Brain pericyte (primary cell): ENCODE measurements at places on chromosomes 6 and 20.

GRCh38 chr6:121764493-121764892, 329.0 kb downstream of the GJA1 start:
- DNase-seq = no peak

DNA sequence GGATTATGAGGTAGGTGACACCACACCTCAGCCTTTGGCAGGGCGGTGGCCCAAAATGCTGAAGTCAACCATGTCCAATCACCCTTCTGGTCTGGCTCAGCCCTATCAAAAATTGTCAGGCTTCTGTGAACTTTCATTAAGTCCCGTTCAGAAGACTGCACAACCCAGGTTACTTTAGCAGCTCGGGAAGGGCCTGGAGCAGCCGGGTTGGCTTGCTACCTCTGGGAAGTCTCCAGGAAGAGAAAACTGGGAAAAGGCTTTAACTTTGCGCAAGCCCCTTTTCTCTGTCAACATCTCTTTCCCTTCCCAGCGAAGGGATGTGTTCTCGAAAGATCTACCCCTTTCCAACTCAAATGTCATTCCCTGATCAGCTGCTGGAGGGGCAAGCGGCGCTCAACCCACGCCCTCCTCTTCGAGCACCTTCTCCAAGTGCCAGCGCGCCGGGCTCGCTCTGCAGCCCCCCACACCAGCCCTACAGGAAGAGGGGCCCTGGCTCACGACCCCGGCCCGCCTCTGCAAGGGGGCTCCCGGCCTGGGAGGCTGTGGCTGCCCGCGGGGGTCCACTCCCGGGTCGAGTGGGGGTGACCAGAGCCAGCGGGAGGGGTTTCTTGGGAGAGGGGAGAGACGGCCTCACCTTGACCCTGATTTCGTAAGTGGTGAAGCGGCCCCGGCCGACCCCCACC, 573 bp downstream of the SNX3 start:
- peak; percentile 18 for DNase-seq

GRCh38 chr20:6560978-6561377, 206.5 kb upstream of the BMP2 start:
- no peak for DNase-seq

- no peak for DNase-seq
Measured at GRCh38 chr6:146177785-146178184, 148.9 kb downstream of the GRM1 start.

GRCh38 chr6:79335133-79335674, 100.7 kb upstream of the HMGN3 start:
- DNase-seq = no peak

- no peak for DNase-seq
Measured at GRCh38 chr6:163391985-163392384, 22.5 kb upstream of the QKI start.

DNA sequence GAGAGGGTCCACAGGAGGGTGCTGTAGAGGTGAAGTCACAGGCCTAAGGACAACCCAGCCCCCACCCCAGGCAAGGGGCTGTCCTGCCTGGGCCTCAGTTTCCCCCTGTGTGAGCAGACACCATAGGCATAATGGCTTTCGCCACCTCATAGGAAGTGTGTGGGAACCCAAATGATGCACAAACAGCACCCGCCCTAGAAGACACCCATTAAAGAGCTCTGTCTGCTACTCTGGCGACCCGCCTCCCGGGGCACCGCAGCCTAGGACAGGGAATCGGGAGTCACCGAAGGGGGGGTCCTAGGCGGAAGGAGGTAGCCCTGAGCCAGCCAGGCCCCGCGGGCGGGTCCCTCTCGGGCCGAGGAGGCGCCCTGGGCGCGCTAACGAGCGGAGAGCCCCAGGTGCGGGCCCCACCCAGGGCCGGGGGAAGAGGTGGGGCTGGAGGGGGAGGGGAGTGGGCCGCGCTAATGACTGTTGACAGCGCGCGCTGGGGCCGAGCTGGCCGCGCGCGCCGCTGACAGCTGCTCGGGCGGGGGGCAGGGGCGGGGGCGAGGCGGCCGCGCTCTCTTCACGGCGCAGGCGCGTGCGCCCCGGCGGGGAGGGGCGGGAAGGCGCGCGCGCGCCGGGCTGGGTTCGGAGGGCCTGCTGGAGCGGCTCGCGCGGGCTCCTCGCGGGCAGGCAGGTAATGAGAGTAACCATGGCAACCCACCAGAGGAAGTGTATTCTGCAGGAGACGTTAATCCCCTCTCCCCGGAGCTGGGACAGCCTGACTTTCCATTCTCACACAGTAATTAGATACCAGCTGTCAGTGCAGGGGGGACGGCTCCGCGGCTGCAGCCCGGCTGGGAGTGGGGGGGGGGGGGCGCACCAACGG, 48.9 kb downstream of the NOL4L start:
- DNase-seq = no peak

- DNase-seq = no peak
Measured at GRCh38 chr20:58127701-58128111, 100.7 kb downstream of the ANKRD60 start.

DNA sequence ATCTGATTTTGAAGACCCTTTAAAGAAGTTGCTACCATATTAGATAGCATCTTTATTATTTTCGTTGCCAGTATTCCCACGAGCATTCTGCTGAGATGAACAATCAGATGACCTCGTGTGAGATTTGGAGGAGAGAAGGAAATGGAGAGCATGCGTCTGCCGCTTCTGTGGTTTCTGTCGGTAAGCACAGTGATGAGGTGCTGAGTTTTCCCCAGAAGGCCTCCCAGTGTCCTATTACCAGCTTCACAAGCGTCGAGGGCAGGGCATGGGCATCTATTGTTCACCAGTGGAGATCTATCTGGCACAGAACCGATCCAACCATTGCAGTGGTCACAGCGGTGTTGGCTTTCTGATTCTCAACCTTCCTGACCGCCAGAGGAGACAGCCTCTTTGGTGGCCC, 29.4 kb downstream of the TRAF3IP2 start:
- DNase-seq = no peak

DNA sequence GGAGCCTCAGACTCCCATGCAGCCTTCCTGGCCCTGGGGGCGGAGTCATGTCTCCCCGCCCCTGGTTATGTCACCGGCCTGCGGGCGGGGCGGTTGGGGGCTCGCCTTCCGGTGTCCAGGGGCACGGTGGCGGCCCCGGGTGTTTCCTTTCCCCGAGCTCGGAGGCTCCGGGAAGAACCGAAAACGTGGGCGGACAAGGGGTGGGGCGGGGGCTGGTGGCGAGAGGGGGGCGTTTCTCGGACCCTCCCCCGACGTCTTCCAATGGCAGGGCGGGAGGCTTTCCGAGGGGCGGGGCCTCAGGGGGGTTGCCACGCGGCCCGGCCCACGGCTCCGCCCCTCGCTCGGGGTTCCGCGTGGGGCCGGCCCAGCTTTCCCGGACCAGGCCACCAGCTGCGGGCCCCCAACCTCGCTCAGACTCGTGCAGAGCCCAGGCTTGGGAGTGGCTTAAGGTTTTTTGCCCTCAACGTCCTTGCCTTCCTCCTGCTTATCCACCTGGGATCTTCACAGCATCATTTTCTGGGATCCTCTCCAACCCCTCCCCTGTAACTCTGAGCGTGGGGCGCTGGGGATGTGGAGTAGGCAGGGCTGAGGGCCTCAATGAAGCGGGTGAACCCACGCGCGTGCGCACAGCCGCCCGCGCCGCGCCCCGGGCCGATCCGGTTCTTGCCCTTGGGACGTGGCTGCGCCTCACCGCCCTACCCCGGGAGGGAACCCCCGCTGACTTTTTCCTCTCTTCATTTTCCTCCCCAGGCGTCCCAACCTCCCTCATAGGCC, 2.1 kb upstream of the NRN1 start:
- DNase-seq = no peak

DNA sequence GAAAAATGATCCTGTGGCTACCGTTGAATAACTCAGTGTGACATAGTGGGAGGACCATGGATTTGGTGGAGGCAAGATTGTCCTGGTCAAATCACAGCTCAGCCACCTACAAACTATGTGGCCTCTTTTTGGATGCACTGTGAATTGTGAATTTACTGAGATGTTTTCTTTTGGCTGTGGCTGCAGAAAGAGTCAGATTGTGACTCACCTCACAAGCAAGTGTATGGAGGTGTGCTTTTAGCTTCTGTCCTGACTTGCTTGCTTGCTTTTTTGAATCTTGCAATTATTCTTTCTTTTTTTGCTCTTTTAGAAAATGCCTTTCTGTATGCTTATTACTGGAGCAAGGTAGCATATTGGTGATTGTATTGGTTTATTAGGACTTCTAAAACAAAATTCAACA, 122.9 kb upstream of the FOXO3 start:
- DNase-seq = no peak

DNA sequence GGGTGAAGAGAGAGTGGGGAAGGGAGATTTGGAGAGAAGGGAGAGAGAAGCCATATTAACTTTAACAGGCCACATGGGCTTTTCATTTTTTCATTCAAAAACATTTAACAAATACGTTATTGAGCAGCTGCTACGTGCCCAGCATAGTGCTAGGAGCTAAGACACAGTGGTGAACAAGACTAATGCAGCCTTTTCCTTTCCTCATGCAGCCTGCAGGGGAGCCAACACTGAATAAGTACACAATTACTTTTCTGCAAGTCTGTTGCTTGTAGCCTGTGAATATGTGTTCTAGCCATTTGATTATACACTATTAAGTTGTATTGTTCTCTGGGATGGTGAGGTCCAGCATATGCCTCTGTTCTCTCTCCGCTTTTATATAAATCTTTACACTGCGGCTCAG, 1.9 kb upstream of the BLOC1S5 start:
- DNase-seq = no peak
